GM23338 (cell line): ENCODE measurements at places on chromosomes 1 and 21. TPM values are rescaled to one million over a fixed set of nuclear protein-coding genes. Genes with fewer than 3 reads are reported as not detected.

DNA sequence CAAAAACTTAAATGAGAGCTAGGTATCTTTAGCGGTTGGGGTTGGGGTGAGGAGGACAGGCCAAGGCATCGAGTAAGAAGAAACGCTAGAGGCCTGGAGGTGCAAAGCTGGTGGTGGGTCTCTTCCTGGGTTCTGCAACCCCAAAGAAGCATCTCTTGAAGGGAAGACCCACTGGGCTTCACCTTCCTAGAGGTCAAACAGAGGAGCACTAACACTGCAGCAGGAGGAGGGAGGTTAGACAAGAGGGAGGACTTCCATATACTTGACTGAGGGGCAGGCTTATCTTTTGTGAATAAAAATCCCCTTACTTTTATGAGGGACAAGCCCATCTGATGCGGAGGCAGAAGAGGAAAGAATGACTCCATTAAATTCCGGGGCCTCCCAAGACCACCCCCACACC lies 2.5 kb downstream of the MEX3A start:
- H3K4me3 ChIP-seq = peak overlapping the region; percentile 99
- no peaks in the 10 kb centered on the region; the same call in 1 of the 2 replicates for H3K36me3 ChIP-seq
- H3K27ac ChIP-seq = no peak overlapping the region
- no peaks in the 10 kb centered on the region for H3K27me3 ChIP-seq
- H3K4me1 ChIP-seq = peaks cover 70% of the 10 kb centered on the region

DNA sequence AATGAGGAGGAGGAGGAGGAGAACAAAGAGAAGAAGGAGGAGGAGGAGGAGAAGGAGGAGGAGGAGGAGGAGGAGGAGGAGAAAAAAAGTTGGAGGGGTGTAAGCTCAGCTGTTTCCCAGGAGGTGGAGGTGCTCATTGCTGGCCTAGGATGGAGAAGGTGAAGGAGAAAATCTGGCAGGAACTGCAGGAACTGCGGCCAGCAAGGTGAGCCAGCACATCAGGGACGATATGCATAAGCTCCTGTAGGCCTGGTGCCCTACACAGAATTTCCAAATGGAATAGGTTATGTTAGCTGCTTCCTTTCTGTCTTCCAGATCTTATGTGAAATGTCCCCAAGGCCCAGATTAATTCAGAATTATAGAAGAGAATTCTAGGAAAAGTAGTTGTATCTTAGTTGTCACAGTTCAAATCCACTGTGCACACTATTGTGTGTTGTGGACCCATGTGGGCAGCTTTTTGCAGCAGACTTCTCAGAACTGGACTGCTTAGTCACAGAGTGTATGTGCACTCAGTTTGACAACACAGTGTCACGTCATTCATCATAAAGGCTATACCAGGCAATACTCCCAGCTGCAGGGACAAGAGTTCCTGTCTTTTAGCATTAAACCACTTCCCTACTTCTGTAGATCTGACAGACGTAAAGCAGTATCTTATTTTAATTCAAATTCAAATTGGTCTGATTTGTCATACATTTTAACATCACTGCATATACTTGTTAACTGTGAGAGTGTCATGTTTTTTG lies 303.7 kb downstream of the HLX start:
- no peaks in the 10 kb centered on the region for H3K36me3 ChIP-seq
- no peaks in the 10 kb centered on the region for H3K27me3 ChIP-seq
- no peak overlapping the region for H3K4me3 ChIP-seq
- H3K27ac ChIP-seq = no peak overlapping the region

DNA sequence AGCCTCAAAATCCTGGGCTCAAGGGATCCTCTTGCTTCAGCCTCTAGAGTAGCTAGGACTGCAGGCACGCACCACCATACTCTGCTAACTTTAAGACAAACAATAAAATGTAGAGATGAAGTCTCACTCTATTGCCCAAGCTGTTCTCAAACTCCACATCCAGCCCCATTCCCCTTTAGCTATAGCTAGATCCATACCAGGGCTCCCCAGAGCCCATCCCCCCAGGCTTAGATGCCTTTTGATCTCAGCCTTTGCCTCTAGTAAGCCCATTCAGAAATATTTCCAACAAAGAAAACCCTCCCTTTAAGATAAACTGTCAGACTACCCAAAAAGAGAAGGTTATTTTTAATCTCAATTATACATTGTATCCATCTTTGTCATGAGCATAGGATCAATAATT lies 325.4 kb downstream of the CHRM3 start:
- H3K27ac ChIP-seq = no peak overlapping the region
- peaks cover 21% of the 10 kb centered on the region for H3K4me1 ChIP-seq
- peak; percentile 63 for DNase-seq
- no peaks in the 10 kb centered on the region for H3K27me3 ChIP-seq
- H3K36me3 ChIP-seq = no peaks in the 10 kb centered on the region

The NHLH2 gene
- total RNA-seq = 1.7 and 2.3 TPM in 2 replicates

DNA sequence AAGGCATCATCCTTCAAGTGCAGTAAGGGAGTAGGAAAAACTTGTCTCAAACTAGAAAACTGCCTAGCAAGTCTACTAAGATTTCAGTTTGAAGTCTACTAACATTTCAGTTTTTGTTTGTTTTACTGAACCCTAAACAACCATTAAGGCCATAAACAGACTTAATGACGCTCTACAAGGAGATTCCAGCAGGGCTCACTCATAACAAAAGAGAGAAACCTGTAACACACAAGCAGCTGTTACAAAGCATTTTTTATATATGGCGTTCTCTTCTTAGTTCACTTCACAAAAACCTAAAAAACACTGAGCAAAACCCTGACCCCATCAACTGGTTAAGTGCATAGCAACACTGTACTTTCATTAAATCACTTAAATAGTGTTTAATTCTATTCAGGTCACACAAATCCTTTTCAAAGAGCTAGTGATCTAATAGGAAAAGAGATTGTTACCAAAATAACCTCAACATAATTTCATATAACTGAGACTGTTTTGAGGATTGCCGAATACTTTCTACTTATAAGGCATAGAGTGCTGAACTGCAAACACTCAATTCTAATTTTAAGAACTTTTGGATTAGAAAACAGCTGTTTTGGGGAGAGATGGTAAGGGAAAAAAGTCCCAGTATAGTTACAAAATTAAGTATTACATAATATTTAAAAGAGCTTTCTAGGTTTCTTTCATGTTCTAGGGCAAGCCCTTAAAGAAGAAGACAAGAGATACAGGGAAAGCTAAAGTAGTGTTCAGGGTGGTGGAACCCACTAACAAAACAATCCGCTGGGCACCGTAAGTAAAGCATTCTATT lies 1.4 kb downstream of the B3GALNT2 start:
- peak overlapping the region; percentile 74 for H3K4me3 ChIP-seq
- H3K27ac ChIP-seq = no peak overlapping the region
- no peaks in the 10 kb centered on the region for H3K27me3 ChIP-seq
- no peaks in the 10 kb centered on the region for H3K36me3 ChIP-seq
- H3K4me1 ChIP-seq = peaks cover 19% of the 10 kb centered on the region
